Stimulated activated naive CD4-positive, alpha-beta T cell treated with Interleukin-2 at 50 U/mL for 16 hours (primary cell): ENCODE measurements at places on chromosomes 4 and X.

GRCh38 chr4:155800685-155801343 lies 42.0 kb downstream of the GUCY1B1 start:
- no peak for DNase-seq

GRCh38 chr4:1559896-1560650 lies 124.0 kb downstream of the FAM53A start:
- no peak for DNase-seq

GRCh38 chr4:150619042-150619441 lies 37.1 kb downstream of the MAB21L2 start:
- no peak for DNase-seq

- DNase-seq = no peak
Measured at GRCh38 chr4:37946503-37947179, 13.6 kb upstream of the PTTG2 start.

GRCh38 chr4:26322346-26322745 lies 1.5 kb downstream of the RBPJ start:
- peak; percentile 19 for DNase-seq

GRCh38 chrX:106436691-106437090 lies 175.1 kb upstream of the RADX start:
- DNase-seq = no peak

- no peak for DNase-seq
Measured at GRCh38 chr4:87077914-87078585, 142.4 kb downstream of the KLHL8 start.

- no peak for DNase-seq
Measured at GRCh38 chrX:26083093-26083492, 55.0 kb upstream of the MAGEB18 start.

DNA sequence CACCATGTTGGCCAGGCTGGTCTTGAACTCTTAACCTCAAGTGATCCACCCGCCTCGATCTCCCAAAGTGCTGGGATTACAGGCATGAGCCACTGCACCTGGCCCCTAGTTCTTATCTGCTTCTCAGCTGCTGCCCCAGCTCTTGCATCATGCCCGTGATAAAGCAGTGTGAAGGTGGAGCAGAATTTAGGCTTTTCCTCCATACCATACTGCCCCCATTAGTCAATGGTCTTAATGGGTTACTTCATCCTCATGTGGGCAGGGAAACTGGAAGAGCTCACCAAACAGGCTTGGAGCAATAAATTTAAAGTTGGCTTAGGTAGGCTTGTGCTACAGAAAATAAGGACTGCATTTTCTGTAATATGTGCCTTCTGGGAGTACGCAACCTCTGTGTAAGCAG lies 636.9 kb upstream of the BOD1L1 start:
- no peak for DNase-seq

- DNase-seq = no peak
Measured at GRCh38 chrX:155514225-155514624, 55.8 kb upstream of the F8A3 start.

DNA sequence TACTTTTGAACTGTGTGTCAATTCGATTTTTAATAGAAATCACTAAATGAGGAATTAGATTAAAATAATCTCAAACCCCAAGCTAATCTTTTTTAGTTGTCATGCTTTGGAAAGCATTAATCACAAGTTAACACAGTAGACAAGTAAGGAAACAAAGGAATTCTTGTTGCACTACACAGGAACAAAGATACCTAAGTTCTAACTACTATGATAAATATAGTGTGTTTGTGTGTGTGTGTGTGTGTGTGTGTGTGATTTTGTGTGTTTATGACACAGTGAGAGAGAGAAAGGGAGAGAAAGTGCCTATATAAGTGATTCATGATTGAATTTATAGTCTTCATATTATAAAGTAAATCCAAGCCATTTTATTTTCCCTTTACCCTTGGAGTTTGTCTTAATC lies 931.4 kb downstream of the PCDH7 start:
- DNase-seq = no peak

DNA sequence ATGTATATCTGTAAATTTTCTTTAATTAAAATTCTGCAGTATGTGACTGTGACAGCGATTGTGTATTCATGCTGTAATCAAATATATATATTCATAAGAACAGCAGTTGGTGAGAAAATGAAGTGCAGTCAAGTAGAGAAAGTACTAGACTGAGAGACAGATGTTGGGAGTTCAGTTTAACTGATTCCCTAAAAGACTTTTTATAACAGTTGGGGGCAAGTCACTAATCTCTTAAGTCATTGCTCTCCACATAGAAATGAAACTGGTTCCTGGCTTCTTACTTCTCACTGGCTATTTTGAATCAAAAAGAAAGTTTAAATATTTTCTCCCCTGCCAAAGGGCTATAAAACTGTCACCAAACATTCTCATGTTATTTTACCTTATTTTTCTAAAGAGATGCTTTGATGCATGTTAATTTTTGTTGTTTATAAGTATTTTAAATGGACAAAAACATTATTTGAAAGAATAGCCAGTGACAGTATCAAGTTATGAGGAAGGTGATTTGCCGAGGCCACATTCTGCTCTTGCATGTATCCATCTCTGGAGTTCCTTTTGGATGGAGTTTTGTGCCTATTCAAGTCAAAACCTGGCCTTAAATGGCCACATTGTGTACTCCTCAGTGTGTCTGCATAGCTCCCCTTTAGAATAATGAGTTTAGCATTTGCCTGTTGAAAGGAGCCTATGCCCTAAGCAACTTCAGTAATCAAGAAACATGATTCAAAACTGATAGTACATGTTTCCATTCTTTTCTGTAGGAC lies 30.8 kb downstream of the EXOC1 start:
- DNase-seq = no peak

DNA sequence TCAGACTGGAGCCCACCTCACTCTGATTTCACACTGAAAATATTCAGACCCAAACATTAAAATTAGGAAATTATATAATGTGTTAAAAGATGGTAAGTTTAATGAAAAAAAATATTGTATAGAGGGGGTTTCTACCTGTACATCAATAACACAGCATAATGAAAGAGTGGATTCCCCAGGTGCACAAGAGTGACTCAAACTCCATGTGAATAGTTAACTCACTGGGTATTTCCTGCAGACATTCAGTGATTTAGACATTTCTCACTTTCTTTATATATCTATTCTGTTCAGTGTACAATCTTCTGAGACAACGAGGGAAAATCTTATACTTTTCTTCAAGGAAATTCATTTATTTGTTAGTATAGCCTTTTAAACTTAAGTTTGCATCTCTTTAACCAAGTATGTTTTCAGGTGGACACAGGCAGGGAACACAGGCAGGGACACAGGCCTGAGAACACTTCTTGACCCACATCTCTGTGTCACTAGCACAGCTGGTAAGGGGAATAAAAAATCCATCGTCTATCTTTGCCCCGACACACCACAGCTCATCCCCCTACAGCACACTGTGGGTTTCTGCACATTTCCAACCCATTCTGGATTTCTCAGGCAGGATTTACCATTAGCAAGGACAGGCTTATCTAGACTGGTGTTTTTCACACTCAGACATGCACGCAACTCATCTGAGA lies 525.5 kb upstream of the BOD1L1 start:
- no peak for DNase-seq

DNA sequence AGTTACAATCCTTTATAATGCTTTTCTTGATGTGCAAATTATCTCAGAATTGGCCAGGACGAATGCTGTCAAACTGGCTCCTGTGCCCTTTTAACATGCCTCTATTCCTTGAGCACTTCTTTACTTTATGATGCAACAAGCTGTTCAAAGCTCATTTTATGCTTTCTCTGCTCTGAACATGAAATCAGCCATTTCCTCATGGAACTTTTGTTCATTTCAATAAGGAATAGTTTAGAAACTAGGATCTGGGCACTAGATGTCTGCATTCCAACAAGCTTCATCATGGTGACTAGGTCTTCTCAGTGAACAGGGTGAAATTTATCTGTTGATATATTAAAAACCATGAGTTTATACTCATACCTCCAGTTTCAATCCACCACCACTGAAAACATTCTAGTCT lies 87.3 kb upstream of the TEX13A start:
- no peak for DNase-seq

GRCh38 chr4:178275671-178276360 lies 833.6 kb upstream of the AGA start:
- DNase-seq = no peak

DNA sequence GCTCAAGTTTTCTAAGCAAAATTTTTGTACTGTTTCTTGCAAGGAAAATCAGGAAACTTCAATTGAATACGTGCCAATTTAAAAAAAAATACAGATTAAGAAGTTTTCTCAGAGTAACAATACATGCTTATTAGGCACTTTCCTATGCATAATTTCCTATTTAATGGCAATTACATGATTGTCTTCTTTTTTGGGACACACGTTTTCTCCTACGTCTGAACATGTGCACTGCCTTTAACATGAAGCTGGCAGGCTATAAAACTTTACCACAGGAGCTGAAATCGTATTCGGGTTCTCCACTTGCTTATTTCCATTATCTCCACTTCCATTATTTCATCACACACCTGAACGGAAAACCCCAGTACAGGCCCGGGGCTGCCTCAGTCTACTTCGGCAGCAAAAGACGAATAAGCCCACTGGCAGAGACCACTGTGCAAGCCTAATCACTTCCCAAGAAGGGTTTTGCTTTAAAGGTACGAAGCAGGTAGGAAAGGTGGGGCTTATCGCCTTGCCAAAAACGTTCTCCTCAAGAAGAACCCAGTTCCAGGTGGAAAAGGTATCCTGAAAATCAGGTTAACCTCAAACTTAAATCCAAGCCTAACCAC lies 575 bp downstream of the RCHY1 start:
- no peak for DNase-seq
